Sigmoid colon (tissue), 7 donors: ENCODE measurements at places on chromosomes 16 and 17. TPM values are rescaled to one million over a fixed set of nuclear protein-coding genes. Genes with fewer than 3 reads are reported as not detected.

The ACSM2B gene
- total RNA-seq: 0.14 TPM

The WWP2 gene
- total RNA-seq: 11.4 TPM

The SPIRE2 gene
- 0.82 TPM for total RNA-seq

The FBXW10 gene
- total RNA-seq: not detected

The JPH3 gene
- 1.4 TPM for total RNA-seq

The OTOP2 gene
- 0.55 TPM for total RNA-seq

The TAC4 gene
- total RNA-seq: not detected

The EPN3 gene
- not detected for total RNA-seq

The TPSG1 gene
- total RNA-seq: not detected

The SLC38A8 gene
- not detected for total RNA-seq

The TNP2 gene
- not detected for total RNA-seq

The CACNG5 gene
- total RNA-seq: not detected

The THAP11 gene
- total RNA-seq: 63.9 TPM

The ITGB3 gene
- 42.1 TPM for total RNA-seq

The STAT5A gene
- total RNA-seq: 91.0 TPM

The KRT12 gene
- not detected for total RNA-seq

The BAHCC1 gene
- 18.6 TPM for total RNA-seq

The ABCA6 gene
- total RNA-seq: 111 TPM

The SOX8 gene
- 2.9 TPM for total RNA-seq

The C16orf92 gene
- not detected for total RNA-seq

The KRTAP4-9 gene
- not detected for total RNA-seq

The METTL9 gene
- total RNA-seq: 155 TPM

The ASB16 gene
- total RNA-seq: 2.2 TPM

The NUPR1 gene
- total RNA-seq: 70.8 TPM

The DNASE1L2 gene
- total RNA-seq: 0.82 TPM

The KSR1 gene
- total RNA-seq: 19.7 TPM

The CDH5 gene
- total RNA-seq: 12.6 TPM

The ACSM2A gene
- not detected for total RNA-seq

The NOTUM gene
- total RNA-seq: not detected

The GDPD3 gene
- 3.3 TPM for total RNA-seq

The CIBAR2 gene
- total RNA-seq: not detected
